B cell (primary cell): ENCODE measurements at places on chromosomes 12 and 14. TPM values are rescaled to one million over a fixed set of nuclear protein-coding genes. Genes with fewer than 3 reads are reported as not detected.

The EDDM3A gene
- total RNA-seq = not detected in 2 replicates

DNA sequence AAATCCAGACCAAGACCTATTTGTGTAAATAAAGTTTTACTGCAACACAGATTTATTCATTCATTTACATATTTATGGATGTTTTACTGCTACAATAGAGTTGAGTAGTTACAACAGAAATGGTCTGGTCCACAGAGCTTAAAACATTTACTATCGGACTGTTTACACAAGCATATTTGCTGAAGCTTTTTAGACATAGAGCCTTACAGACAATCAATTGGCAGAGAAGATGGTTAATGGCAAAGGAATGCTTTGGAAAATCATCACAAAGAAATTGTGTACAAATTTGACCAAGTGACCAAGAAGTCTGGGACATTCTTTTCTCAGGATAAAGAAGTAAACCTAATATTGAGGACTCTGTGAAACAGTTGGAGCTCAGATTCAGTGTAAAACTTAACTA, 504.3 kb downstream of the SLC16A7 start:
- no peak for DNase-seq
- no peak overlapping the region for H3K4me3 ChIP-seq
- no peaks in the 10 kb centered on the region for H3K36me3 ChIP-seq
- no peak overlapping the region for H3K27ac ChIP-seq
- no peaks in the 10 kb centered on the region for H3K27me3 ChIP-seq
- H3K4me1 ChIP-seq = no peaks in the 10 kb centered on the region

The SLC48A1 gene
- 20.0 and 25.1 TPM in 2 replicates for total RNA-seq

DNA sequence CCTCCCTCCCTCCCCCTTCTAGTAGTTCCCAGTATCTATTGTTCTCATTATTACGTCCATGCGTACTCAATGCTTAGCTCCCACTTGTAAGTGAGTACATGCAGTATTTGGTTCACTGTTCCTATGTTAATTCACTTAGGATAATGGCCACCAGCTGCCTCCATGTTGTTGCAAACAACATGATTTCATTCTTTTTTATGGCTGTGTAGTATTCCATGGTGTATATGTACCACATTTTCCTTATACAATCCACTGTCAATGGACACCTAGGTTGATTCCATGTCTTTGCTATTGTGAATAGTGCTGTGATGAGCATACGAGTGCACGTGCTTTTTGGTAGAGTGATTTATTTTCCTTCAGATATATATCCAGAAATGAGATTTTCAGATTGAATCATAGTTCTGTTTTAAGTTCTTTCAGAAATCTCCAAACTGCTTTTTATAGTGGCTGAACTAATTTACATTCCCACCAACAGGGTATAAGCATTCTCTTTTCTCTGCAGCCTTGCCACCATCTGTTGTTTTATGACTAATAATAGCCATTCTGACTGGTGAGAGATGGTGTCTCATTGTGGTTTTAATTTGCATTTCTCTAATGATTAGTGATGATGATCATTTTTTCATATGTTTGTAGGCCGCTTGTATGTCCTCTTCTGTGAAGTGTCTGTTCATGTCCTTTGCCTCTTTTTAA, 17.9 kb upstream of the CLEC7A start:
- H3K36me3 ChIP-seq = no peaks in the 10 kb centered on the region
- H3K27ac ChIP-seq = no peak overlapping the region
- H3K4me1 ChIP-seq = peaks cover under 1% of the 10 kb centered on the region
- no peak for DNase-seq

The ADGRD1 gene
- 0.63 and 1.1 TPM in 2 replicates for total RNA-seq

DNA sequence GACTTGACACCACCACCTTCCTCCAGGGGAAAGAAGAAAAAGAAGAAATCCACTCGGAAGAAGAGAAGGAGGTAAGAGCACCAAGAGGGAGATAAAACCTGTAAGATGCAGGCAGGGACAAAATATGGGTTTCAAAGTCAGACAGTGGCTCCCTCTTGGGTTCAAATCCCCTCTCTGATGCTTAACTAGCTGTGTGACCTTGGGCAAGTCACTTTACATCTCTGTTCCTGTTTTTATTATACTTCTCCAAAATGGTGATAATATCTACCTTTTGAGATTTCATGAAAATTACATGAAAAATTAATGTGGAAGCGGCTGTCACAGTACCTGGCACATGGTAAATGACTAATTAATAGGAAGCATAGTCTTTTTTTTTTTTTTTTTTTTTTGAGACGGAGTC, 64.4 kb upstream of the HSPB8 start:
- H3K4me1 ChIP-seq = no peaks in the 10 kb centered on the region
- H3K27me3 ChIP-seq = no peaks in the 10 kb centered on the region
- no peak overlapping the region for H3K4me3 ChIP-seq
- DNase-seq = no peak
- H3K36me3 ChIP-seq = no peaks in the 10 kb centered on the region

The KERA gene
- not detected in 2 replicates for total RNA-seq

GRCh38 chr14:53236708-53237107, 83.6 kb upstream of the DDHD1 start:
- H3K4me1 ChIP-seq = no peaks in the 10 kb centered on the region
- no peak overlapping the region for H3K4me3 ChIP-seq
- H3K27ac ChIP-seq = no peak overlapping the region
- no peak for DNase-seq
- no peaks in the 10 kb centered on the region for H3K27me3 ChIP-seq

GRCh38 chr14:72892879-72893635, 844 bp downstream of the DPF3 start:
- H3K4me3 ChIP-seq = peak overlapping the region; percentile 84
- peaks cover 17% of the 10 kb centered on the region for H3K27me3 ChIP-seq
- no peaks in the 10 kb centered on the region for H3K36me3 ChIP-seq
- no peak overlapping the region for H3K27ac ChIP-seq
- peaks cover 25% of the 10 kb centered on the region for H3K4me1 ChIP-seq
